ENCODE measurements at places on chromosomes 2 and 18. TPM values are rescaled to one million over a fixed set of nuclear protein-coding genes. Genes with fewer than 3 reads are reported as not detected.

The SULT1C2 gene
- 10.1 TPM for total RNA-seq

The XDH gene
- not detected for total RNA-seq

The HK2 gene
- total RNA-seq, result 24.4 TPM

The GPR39 gene
- 0.51 TPM for total RNA-seq

The IMMT gene
- total RNA-seq, result 119 TPM

The ABCB11 gene
- total RNA-seq, result not detected

The CHCHD5 gene
- 22.8 TPM for total RNA-seq

The FABP1 gene
- total RNA-seq, result 930 TPM

DNA sequence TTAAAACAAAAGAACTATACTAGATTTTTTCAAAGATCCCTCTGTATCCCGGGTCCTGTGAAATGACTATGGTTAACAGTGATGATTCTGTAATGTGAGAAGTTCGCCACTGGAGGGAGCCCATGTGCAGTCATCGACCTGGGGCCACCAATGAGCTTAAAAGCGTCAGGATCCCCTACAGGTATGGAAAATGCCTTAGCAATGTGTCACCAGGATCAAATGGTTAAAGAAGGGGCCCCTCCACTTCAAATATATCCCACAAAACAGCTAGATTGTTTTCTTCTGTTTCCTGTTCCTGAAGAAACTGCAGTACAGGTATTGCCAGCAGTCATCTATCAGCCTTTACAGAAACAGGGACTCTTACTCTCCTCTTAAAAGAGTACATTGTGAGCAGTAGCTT lies 15.3 kb downstream of the CHRNA1 start:
- H3K4me1 ChIP-seq, result no peaks in the 10 kb centered on the region
- H3K27ac ChIP-seq, result no peak overlapping the region
- no peaks in the 10 kb centered on the region for H3K36me3 ChIP-seq
- peak; percentile 59 for DNase-seq
- peaks cover 39% of the 10 kb centered on the region for H3K27me3 ChIP-seq

GRCh38 chr2:46073540-46074046 lies 223.6 kb upstream of the EPAS1 start:
- DNase-seq, result peak; percentile 39
- no peaks in the 10 kb centered on the region for H3K4me1 ChIP-seq
- no peaks in the 10 kb centered on the region for H3K27me3 ChIP-seq
- no peaks in the 10 kb centered on the region for H3K36me3 ChIP-seq

- H3K4me1 ChIP-seq, result no peaks in the 10 kb centered on the region
- no peaks in the 10 kb centered on the region for H3K36me3 ChIP-seq
- no peak overlapping the region for H3K4me3 ChIP-seq
- H3K27me3 ChIP-seq, result no peaks in the 10 kb centered on the region
- no peak overlapping the region for H3K27ac ChIP-seq
- no peak for DNase-seq
Measured at GRCh38 chr2:16319551-16320121, 346.0 kb downstream of the CYRIA start.

GRCh38 chr2:230991598-230991997 lies 4.3 kb upstream of the SPATA3 start:
- H3K27me3 ChIP-seq, result peaks cover 45% of the 10 kb centered on the region
- no peaks in the 10 kb centered on the region for H3K36me3 ChIP-seq
- no peak overlapping the region for H3K4me3 ChIP-seq
- no peak overlapping the region for H3K27ac ChIP-seq
- peaks cover 29% of the 10 kb centered on the region for H3K4me1 ChIP-seq

- no peaks in the 10 kb centered on the region for H3K36me3 ChIP-seq
- no peak overlapping the region for H3K27ac ChIP-seq
- H3K27me3 ChIP-seq, result no peaks in the 10 kb centered on the region
- DNase-seq, result no peak
Measured at GRCh38 chr2:156562124-156562523, 125.9 kb downstream of the GPD2 start.

- no peak overlapping the region for H3K4me3 ChIP-seq
- no peak overlapping the region for H3K27ac ChIP-seq
- peaks cover 30% of the 10 kb centered on the region for H3K27me3 ChIP-seq
Measured at GRCh38 chr2:202149155-202149762, 76.2 kb downstream of the KIAA2012 start.

DNA sequence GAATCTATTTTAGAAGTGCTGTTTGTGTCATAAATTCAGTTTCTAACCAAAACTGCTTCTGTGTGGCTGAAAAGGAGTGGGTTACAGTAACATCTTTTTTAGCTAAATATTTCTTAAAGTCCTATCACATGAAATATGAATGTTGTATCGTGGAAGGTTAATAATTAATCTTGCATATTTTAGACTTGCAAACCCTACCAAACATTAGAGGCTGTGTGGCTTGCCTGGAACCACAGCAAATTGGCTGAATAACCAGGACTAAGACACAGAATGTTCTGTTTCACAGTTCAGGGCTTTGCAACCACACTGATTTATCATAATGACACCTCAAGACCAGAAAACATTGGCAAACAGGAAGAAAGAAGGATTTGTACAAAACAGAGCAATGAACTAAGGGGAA lies 208.9 kb upstream of the CNTNAP5 start:
- H3K4me3 ChIP-seq, result no peak overlapping the region
- H3K4me1 ChIP-seq, result no peaks in the 10 kb centered on the region
- DNase-seq, result no peak
- H3K27ac ChIP-seq, result no peak overlapping the region
- H3K27me3 ChIP-seq, result no peaks in the 10 kb centered on the region
- H3K36me3 ChIP-seq, result no peaks in the 10 kb centered on the region

GRCh38 chr2:208686665-208687064 lies 280.1 kb downstream of the PTH2R start:
- H3K36me3 ChIP-seq, result no peaks in the 10 kb centered on the region
- H3K27me3 ChIP-seq, result no peaks in the 10 kb centered on the region
- no peak overlapping the region for H3K27ac ChIP-seq
- DNase-seq, result no peak
- no peaks in the 10 kb centered on the region for H3K4me1 ChIP-seq

DNA sequence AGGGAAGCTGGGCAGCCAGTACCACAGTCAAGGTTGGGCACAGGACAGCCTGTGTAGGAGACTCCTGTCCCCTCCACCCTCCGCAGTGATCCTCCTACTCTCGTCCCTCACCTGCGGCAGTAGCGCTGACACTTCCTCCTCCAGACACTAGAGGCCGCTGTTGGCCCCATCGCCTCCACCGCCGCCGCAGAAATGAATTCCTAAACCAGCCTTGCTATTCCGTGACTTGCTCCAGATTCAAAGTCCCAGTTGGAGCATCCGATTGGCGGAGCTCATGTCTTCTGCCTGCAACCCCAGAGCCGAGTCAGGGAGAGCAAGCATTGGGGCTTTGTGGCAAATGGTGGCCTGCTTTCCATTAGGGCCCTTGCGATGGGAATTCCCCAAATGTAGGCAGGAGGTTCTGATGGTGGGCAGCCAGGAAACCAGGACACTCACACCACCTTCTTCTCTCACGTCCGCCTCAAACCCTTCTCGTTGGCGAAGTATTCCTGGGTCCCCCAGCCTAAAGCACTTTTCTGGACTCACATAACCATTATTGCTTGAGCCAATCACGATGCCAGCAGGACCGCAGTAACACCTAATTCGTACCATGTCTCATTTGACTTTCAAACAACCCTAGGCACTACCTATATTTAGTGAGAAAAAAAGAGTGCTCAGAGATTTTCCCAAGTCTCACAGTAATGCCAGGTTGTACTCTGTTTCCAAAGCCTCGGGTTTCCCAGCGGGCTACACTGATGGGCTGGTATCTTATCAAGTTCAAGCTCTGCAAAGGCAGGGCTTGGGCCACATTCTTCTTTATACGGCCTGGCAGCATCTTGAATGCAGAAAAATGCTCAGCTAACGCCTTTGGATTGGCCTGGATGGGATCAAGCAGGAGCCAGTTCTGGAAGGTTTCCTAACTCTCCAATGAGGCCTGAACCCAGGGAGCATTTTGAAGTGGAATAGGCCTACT lies 1.2 kb upstream of the DNAJB2 start:
- H3K36me3 ChIP-seq, result peaks cover 2% of the 10 kb centered on the region
- peak; percentile 69 for DNase-seq
- peaks cover 9% of the 10 kb centered on the region for H3K27me3 ChIP-seq
- H3K4me1 ChIP-seq, result peaks cover 42% of the 10 kb centered on the region

- no peaks in the 10 kb centered on the region for H3K36me3 ChIP-seq
- no peak overlapping the region for H3K27ac ChIP-seq
- no peak for DNase-seq
Measured at GRCh38 chr2:118130385-118130784, 42.1 kb downstream of the INSIG2 start.

DNA sequence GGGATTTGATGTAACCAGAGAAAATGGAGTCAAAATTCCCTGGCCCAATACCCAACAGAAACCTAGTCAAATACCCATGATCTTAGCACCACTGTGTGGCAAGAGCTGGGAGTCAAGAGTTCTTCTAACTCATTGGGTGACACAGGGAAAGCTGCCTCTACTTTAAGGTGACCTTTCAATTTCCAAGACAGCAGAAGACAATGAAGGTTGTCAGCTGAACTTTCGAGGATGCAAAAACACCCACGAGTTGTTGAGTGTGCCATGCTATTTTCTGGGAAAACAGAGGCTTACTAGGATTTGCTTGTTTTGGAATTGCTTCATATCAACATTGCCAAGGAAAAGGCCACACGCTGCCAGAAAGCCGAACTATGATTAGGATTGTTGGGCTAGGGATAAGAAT lies 61.6 kb upstream of the CYRIA start:
- H3K4me3 ChIP-seq, result no peak overlapping the region
- no peaks in the 10 kb centered on the region for H3K36me3 ChIP-seq
- no peak for DNase-seq
- no peaks in the 10 kb centered on the region for H3K4me1 ChIP-seq
- no peaks in the 10 kb centered on the region for H3K27me3 ChIP-seq

- peaks cover 17% of the 10 kb centered on the region for H3K4me1 ChIP-seq
- H3K4me3 ChIP-seq, result no peak overlapping the region
- no peak overlapping the region for H3K27ac ChIP-seq
- no peaks in the 10 kb centered on the region for H3K36me3 ChIP-seq
- no peak for DNase-seq
Measured at GRCh38 chr18:63240531-63241316, 78.8 kb downstream of the BCL2 start.

DNA sequence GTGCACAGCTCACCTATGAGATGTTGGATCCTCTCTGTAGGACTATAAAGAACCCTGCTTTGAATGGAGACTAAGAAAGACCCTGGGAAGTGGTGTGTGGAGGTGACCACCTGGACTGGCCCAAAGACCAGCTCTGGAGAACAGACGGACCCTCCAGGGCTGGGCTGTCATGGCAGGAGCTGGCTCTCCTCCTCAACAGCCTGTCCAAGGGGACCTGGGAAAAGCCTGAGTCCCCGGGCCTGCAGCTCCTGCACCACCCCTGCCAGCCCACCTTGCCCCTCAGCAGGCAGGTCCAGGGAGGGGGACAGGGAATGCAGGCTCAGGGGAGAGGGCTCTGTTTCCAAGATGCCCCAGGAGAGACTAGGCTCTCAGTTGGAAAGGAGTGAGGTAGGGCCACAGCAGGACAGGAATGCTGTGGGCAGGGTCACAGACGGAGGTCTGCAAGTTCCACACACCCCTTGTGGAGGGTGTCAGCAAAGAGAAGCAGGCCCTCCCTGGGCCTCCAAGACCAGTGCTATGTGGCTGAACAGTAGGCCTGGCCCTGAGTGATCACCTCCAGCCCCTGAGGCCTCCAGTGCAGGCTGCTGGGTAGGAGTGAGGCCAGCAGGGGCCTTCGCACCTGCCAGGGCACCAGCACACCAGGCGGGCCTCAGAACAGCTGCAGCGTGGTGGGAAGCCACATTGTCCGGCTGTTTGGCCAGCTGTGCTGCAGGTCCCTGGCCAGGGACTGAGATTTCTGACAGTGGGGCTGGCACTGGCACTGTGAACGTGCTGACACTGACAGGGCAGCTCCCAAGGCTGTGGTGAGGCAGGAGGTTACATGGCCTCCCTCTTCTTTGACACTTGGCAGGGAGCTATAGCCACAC lies 86.4 kb upstream of the OTOS start:
- no peak for DNase-seq
- no peak overlapping the region for H3K4me3 ChIP-seq
- no peaks in the 10 kb centered on the region for H3K36me3 ChIP-seq
- no peak overlapping the region for H3K27ac ChIP-seq
- H3K27me3 ChIP-seq, result peaks cover 64% of the 10 kb centered on the region

DNA sequence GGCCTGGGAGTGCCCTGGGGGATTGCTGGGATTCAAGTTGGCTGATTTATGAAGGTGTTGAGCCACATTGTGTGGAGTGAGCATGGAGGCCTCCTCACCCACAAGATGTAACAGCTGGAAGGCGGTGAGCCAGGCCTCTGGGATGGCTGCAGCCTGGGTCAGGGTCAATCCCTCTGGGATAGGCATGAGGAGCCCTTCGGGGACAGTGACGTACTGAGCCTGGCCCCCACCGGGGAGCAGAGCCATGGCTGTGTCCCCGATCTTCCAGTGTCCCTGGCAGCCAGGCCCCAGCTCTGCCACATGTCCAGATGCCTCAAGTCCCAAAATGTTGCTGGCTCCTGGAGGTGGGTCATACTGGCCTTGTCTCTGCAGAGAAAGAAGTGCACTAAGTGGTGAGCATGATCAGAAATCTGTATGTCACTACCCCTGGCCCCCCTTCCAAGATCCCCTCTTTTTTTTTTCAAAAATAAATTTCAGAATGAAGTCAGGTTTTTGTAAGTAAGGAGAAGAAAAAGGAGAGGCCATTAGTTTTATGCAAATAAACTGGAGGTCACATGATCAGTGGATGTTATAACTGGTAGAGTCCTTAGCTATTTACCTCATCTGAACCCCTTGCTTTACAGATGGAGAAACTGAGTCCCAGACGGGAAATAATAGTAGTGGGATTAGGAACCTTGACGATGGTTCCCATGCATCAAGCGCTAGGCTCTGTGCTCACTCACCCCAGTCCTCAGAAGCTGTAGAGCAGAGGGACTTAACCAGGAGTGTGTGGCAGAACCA lies 1.7 kb downstream of the TP53I3 start:
- H3K4me1 ChIP-seq, result peaks cover 21% of the 10 kb centered on the region
- no peak for DNase-seq
- peaks cover 5% of the 10 kb centered on the region for H3K36me3 ChIP-seq
- H3K4me3 ChIP-seq, result peak overlapping the region; percentile 67
- no peaks in the 10 kb centered on the region for H3K27me3 ChIP-seq

GRCh38 chr2:176124110-176124946 lies 1.8 kb downstream of the HOXD9 start:
- no peaks in the 10 kb centered on the region for H3K36me3 ChIP-seq
- H3K4me1 ChIP-seq, result no peaks in the 10 kb centered on the region
- DNase-seq, result no peak
- no peak overlapping the region for H3K27ac ChIP-seq
- H3K4me3 ChIP-seq, result no peak overlapping the region

DNA sequence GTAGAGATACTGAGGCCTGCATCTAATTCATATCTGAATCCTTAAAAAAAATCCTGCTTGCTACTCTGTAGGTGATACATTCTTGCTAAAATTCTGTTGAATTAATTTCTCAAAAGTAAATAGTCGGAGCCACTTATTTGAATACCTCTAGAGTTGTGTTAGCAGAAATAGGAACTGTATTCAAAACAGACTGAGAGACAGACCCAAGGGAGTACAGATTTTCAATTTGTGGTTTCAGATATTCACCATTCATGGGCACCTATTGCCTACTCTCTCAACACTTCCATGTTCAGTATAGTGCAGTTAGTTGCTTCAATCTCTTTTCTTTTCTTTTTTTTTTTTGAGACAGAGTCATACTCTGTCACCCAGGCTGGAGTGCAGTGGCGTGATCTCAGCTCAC lies 46.6 kb upstream of the CTLA4 start:
- H3K4me1 ChIP-seq, result peaks cover 38% of the 10 kb centered on the region
- no peaks in the 10 kb centered on the region for H3K27me3 ChIP-seq
- no peak for DNase-seq

GRCh38 chr2:235539773-235540172 lies 45.9 kb downstream of the AGAP1 start:
- H3K27ac ChIP-seq, result no peak overlapping the region
- DNase-seq, result no peak
- H3K4me1 ChIP-seq, result peaks cover 81% of the 10 kb centered on the region
- no peak overlapping the region for H3K4me3 ChIP-seq
- no peaks in the 10 kb centered on the region for H3K27me3 ChIP-seq

Data from HepG2 (cell line).